ENCODE measurements at places on chromosomes 5 and 9.
A peak's percentile ranks its signal among the peaks of the same experiment; 100 is the strongest.

GRCh38 chr5:5149154-5149553 lies 9.0 kb downstream of the ADAMTS16 start:
- DNase-seq: no peak

GRCh38 chr9:94478755-94479730 lies 75.8 kb upstream of the PCAT7 start:
- DNase-seq: no peak

GRCh38 chr9:112249277-112249676 lies 74.2 kb upstream of the SUSD1 start:
- DNase-seq: peak; percentile 24

DNA sequence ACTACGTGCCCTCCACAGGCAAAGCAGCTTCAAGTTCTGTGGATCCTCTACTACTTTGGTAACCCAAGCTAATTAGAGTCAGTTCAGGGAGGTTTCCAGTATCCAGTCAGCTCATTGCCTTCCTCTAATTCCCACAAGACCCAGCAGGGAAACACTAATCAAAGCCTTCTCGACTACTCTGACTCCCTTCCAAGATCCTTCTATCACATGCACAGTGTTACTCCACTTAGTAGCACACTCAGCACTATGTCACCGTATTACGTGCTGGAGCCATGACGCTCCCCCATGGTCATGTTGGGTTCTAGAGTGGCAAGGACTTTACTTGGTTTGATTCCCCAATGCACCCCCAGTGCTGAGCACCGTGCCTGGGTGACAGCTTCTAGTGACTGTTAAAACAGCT lies 53.0 kb downstream of the DCP2 start:
- DNase-seq: no peak

- no peak for DNase-seq
These were observed 1008.3 kb downstream of the DNAH5 start for GRCh38 chr5:12936221-12936620.

DNA sequence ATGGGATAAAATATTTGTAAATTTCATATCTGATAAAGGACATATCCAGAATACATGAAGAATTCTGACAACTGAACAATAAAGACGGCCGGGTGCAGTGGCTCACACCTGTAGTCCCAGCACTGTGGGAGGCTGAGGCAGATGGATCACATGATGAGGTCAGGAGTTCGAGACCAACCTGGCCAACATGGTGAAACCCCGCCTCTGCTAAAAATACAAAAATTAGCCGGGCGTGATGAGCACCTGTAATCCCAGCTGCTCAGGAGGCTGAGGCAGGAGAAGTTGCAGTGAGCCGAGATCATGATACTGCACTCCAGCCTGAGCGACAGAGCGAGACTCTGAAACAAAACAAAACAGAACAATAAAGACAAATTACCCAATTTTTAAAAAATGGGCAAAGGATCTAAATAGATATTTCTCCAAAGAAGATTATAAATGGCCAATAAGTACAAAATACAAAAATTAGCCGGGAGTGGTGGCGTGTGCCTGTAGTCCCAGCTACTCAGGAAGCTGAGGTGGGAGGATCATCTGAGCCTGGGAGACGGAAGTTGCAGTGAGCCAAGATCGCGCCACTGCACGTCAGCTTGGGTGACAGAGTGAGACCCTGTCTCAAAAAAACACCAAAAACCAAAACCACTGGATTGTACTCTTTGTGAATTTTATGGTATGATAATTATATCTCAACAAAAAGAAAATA lies 9.6 kb upstream of the NSD1 start:
- no peak for DNase-seq

DNA sequence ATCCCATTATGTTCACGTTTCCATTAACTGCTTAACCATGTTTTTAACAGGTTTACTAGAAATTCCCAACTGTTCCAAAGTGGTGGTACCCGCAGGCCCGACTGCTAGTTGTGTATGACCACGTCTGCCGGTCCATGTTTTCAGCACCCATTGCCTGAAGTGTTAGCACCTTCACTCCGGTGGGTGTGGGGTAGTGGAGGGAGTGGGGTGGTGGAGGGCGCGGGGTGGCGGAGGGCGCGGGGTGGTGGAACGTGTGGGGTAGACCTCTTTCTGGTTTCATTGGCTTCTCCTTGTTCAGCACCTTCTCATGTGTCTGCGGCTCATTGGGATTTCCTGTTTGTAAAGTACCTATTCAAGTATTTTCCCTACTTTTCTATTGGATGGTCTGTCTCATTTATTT lies 37.7 kb downstream of the TPPP start:
- no peak for DNase-seq

DNA sequence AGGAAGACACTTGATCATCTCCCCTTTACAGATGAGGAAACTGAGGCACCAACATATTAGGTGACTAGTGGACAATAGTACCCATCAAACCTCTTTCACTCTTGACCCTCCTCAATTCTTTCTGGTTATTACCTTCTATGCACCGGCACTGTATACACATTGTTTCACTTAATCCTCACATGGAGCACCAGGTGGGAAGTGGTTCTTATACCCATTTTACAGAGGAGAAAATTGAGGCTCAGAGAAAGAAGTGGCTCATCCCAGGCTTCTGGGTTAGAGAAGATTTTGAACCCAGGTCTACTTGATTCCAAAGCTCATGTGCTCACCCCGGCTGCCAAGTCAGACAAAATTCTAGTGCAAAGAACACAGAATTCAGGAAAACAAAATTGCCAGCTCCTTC lies 17.4 kb upstream of the DENND1A start:
- no peak for DNase-seq

DNA sequence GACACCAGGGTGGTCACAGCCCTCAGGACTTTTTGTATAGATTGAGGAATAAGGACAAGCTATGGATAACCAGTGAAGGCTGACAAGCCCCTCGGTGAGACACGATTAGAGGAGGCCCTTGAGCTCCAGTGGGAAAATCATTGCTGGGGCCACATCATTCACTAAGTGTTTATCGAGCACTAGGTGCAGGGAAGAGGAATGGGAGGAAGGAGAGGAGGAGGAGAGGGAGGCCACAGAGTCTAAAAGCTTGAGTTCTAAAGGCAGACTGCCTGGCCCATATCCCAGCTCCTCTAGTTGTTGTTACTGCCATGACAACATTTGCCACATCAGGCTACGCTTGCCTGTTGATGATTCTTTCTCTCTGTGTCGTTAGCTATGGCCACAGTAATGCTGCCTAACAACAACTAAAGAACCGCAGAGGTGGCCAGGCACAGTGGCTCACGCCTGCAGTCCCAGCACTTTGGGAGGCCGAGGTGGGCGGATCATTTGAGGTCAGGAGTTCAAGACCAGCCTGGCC lies 37.6 kb downstream of the NKX2-5 start:
- no peak for DNase-seq

- DNase-seq: no peak
These were observed 137.6 kb downstream of the PRKACG start for GRCh38 chr9:68876273-68876672.

GRCh38 chr9:121972501-121972981 lies 120.6 kb downstream of the TTLL11 start:
- no peak for DNase-seq

DNA sequence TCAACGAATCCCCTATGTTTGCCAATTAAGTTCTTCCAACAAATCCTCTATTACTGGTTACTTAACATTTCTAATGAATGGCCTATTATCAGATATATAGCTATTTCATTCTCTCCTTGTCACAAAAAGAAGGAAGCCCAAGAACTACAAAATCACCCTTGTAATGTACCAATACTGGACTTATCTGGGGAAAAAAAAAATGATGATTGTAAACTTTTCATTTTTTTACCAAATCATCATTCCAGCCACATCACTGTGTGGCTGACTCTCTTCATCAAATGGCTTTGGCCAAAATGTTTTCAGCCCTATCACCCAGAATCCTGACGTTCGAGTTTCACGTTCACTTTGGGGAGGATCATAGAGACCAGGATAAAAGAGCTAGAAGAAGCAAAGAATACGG lies 216.7 kb downstream of the ACTL7B start:
- no peak for DNase-seq

DNA sequence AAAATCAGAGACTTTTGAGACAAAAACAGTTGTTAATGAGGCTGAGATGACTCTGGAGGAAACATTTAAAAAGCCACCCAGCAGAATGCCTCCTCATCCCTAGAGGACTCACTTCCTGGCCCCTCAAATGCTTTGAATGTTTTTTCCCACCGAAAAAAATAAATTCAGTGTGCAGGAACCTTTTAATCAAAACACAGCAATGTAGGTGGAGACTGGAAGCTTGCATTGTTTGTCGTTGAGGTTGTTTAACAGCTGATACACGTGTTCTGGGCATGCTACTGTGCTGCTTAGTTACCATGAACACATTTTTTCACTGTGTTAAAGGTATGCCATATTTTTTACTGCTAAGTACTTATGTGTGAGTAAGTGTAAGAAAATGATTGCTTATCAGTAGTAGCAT lies 65.7 kb upstream of the ADCY2 start:
- DNase-seq: no peak

DNA sequence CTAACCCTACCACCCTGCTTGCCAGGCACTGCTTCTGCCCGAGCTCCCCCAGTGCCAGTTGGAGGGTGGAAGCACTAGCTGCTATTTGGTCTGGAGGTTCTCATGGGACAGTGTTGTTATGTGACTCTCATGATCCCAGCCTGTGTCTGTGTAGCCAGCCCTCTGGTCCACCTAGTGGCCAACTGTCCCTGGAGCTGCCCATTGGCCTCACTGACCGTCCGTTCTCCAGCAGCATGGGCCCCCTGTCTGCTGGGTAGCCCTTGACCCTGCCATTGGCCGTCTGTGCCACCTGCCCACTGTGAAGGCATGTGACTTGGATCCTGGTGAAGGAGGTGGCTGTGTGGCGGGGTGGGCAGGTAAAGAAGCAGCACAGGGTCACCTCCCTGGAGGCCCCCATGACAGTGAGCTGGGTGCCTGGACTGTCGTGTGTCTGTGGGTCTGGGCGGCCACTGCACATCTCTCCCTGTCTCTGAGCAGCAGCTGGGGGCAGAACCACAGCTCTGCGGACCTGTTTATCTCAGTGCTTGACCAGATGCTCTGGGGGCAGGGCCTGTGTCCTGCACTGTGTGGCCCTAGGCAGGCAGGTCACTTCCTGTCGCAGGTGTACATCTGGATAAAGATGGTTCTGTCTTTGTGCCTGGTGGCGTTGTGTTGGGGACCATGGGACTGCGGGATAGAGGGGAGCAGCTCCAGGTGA lies 11.4 kb downstream of the PHF2 start:
- no peak for DNase-seq

DNA sequence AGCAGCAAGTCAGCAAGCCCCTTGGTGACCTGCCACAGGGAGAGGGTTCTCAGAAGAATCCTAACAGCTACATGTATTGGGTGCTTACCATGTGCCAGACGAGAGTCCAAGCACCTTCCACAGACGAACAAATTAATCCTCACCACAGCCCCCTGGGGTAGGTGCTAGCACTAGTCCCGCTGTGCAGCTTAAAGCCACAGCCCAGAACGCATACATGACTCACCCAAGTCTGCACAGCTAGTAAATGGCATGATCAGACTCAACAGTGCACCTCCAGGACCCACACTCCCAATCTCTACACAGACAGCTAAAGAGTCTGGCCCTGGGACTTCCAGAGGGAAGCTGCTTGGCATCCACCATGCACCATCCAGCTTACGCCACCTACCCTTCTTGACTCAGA lies 111.5 kb downstream of the PAX5 start:
- DNase-seq: no peak

DNA sequence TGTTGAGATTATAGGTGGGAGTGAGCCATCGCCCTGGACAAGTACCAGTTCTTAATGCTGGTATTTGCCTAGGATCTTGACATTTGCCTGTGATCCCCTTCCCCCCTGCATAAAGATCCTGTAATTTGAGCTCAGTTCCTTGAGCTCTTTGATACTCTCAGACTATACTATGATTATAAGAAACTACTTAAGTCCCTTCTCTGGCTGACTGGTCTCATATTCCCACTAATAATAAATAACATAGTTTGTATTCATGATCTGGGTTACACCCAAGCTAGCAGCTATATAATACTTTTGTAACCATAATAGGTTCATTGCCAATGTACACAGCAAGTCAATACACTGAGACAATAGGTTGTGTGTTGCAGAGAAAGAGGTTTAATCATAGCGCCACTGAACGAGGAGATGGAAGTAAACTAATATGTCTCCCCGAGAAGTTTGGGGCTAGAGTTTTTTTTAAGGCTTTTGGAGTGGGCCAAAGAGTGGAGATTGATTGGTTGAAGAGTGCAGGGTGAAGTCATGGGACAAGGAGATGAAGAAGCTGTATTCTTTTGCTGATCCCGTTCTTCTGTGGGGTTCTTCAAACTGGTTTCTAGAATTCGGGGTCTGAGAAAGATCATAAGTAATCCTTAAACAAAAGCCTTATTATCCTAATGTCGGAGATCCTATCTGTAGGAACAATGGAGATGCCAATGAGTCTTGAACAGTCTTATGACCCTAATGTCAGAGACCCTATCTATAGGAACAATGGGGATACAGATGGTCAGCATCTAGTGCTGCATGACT lies 20.7 kb upstream of the SHOC1 start:
- peak; percentile 96 for DNase-seq

DNA sequence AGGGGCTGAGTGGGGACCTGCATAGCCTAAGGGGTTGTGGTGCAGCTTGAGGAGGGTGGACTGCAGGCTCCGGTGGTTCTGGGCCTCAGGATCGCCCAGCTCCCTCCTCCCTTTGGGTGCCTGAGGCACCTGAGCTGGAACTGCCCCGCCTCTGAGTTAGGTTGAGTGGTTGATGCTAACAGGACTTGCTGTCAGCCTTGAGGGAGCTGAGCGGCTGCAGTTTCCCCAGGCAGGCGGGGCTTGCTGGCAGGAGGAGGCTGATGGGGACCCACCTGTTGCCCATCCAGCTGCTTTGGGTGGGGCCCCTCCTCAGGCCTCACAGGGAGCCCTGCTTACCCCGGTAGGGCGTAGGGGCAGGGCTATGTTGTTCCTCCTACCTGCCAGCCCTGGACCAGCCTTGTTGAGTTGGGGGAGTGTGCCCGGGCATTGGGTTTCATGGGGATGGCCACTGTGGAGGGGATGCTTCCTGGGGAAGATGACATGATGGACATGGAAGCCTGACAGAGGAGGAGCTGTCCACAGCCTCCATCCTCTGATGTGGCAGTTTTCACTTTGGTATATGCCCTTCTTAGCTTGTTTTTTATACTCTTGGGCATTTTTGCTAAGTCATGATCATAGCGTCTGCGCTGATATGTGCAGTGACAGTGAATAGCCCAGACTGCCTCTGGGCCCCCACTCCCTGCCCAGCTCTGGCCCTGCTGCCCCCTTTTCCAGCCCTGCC lies 14.3 kb downstream of the WNK2 start:
- DNase-seq: no peak

DNA sequence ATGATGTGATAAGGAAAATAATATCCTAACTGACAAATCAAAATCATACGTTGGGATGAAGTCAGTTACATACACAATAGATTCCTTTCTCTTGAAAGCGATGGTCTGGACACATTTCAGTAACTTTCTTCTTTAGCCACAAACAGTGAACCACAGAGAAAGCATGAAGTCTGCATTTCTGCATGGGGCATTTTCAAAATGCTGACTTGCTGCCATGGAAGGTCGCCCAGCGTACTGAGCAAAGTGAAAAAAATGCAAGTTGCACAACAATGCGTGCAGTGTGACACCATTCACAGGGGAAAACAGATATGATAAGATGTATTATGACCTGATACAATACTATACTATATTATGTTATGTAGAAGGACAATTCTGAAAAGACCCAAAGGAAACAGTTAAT lies 146.3 kb downstream of the SNX18 start:
- peak; percentile 94 for DNase-seq

GRCh38 chr9:37608250-37608649 lies 15.9 kb upstream of the TOMM5 start:
- DNase-seq: no peak

GRCh38 chr5:81209869-81210493 lies 23.1 kb upstream of the CKMT2 start:
- no peak for DNase-seq

Data from foreskin melanocyte (primary cell).